DMS 273 treated with DMSO at 0.1 percent for 48 hours (cell line): ENCODE measurements at places on chromosomes 7 and 10.

DNA sequence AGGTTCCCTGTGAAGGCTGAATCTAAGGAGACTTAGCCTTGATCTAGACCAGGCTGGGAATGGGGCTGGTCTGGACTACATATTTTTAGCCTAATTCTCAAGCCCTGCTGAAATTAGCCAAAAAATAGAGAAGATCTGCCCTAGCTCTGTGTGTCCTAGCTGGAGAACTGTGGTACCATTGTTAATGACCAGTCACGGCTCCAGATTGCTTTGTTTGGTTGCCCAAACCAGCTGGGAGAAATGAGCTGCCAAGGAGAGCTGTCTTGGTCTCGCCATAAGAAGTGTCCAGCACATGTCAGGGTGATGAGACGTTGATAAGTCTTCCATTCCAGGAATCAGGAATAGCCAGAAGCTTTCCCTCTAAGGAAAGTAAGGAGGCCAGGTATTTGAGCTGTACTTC lies 20.7 kb downstream of the GBX1 start:
- DNase-seq = no peak

DNA sequence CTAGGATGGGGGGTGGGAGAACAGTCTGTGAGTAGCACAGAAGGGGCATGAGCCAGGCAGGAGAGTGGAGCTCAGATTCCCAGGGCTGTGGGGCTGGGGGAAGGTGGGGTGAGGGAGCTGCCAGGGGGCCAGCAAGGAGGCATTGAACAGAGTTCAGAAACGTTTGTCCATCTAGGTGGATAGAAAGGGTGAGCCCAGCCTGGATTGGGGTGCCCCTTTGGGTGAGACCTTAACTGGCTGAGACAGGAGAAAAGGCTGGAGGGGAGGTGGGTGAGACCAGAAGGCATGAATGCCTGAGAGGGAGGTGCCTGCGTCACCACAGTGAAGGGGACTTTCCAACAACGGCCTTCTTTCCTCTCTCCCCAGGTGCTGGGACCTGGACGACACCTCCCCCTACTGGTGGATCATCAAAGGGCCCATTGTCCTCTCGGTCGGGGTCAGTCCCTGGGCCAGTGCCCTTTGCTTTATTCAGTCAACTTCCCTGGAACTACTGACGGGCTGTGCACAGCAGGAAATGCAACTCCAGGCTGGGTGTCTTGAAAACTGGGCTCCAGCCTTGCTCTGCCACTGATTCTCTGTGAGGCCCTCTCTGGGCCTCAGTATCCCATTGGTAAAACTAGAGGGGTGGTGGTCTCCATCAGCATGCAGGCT lies 11.0 kb downstream of the GHRHR start:
- no peak for DNase-seq

GRCh38 chr10:124903111-124903510 lies 38.8 kb upstream of the ZRANB1 start:
- no peak for DNase-seq

DNA sequence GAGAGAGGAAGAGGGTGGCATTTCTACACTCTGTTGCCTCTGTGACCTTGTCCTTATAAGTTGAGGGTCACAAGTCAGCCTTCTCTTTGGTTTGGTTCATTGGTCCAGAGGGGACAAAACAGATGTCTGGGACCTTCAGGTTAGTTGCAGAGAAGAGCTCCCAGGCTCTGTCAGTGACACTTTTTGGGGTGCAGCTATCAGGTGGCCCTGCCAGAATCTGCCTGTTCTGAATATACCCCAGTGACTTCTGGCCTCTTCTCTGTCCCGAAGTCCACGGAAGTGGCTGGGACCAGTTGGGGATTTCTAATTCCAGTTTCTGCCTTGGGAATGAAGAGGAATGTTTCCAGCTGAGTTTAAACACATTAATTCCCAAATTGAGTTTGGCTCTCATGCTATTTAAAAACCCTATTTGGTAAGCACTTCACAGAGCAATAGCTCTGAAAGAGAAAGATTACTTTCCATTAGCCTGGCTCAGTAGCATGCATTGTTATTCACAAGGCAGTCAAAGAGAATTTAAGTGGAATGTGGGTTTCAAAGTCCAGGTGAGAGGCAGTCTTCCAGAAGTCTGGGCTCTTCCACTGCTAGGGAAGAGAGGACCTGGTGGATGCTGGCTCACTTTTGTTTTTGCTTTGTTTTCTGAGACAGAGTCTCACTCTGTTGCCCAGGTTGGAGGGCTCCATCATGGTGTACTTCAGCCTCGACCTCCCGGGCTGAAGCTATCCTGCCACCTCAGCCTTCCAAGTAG lies 237.8 kb upstream of the GALNT17 start:
- no peak for DNase-seq

GRCh38 chr10:13633689-13634088 lies 46.9 kb downstream of the PRPF18 start:
- no peak for DNase-seq

DNA sequence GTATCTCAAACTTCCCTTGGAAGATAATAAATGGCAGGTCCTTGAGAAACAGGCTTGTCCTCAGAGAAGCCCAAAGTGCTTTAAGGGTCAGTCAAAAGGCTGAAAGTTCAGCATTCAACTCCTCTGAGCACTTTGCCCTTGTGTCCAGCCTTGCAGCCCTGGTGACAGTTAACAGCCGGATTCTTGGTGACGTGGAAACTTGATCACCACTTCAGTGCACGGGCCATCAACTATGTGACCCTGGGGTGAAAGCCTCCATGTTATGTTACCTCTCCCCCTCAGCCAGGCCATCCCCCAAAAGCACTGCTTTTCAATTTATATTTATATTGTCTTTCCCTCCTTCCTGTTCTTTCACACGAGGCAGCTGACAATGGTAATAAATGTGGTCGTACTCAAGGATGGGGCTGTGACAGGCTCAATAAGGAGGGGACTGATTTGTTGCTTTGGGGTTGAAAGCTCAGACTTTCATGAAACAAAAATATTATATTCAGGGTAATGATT lies 164.0 kb upstream of the NRP1 start:
- DNase-seq = no peak
